ENCODE measurements at places on chromosomes 2 and 18. TPM values are rescaled to one million over a fixed set of nuclear protein-coding genes. Genes with fewer than 3 reads are reported as not detected.

The CD8B gene
- not detected for polyA plus RNA-seq

The DYSF gene
- not detected for polyA plus RNA-seq

The CDH20 gene
- not detected for polyA plus RNA-seq

DNA sequence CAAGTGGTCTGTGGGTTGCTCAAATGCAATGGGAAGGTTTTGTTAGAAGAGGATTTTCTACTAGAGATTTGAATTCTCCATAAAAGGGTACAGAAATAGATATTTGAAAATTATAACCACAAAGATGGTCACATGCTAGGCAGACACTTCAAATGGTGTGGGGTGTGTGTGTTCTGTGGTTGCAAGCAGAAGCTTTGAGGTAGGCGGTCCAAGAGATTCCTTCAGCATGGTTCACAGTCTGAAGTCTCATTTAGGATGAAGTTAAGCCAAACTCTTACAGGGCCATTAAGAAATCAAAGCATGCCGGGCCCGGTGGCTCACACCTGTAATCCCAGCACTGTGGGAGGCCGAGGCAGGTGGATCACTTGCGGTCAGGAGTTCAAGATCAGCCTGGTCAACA is 38.3 kb upstream of the RMDN2 start:
- DNase-seq, result no peak

DNA sequence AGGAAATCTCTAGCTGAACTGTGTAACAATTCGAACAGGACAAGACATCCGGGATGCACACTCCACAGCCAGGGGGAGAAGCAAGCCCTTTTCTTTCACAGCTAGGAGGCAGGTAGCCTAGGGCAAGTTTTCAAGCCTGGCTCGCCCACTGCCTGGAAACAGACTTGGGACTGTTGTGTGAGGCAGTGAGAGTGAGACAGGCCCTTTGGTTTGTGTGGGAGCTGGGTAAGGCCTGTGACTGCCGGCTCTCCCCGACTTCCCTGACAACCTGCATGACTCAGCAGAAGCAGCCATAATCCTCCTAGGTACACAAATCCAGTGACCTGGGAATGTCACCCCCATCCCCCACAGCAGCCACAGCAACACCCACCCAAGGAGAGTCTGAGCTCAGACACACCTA is 179.7 kb downstream of the WDPCP start:
- no peak for DNase-seq

GRCh38 chr2:46984040-46984439 is 68.4 kb upstream of the MCFD2 start:
- DNase-seq, result no peak

The SERPINB4 gene
- polyA plus RNA-seq, result not detected

DNA sequence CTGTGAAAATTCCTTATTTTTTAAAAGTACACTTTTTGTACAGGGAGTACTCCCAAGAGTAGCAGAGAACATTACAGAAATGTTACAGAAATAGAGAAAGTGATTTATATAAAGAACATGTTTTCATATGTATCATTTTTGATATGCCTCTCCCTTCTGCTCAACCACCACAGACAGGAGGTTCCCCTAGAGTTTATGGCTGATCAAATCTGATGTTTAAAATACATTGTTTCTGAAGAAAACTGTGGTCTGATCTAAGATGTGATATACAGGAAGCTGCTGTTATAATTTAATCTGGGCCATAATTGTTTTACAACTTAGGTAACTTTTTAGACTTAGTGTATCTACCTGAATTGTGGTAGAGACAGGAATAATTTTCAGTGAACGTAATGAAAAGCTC is 37.0 kb downstream of the STAT4 start:
- no peak for DNase-seq

DNA sequence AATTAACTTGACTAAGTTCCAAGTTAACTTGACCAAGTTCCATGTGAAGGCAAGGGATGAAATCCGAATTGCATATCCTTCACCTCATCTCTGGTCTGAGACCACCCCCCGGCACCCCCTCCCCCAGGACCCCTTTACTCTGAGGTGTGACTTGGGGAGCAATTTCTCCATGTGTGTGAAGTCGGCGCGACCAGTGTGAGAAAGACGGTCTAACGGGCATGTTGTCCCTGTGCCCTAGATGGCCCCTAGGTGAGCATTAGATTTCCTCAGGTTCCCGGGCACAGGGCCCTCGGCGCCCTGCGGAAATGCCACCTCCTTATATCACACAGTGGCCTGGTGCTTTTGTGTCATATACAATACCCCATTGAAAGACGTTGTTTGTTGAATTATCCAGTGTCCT is 137.1 kb downstream of the CTIF start:
- no peak for DNase-seq

DNA sequence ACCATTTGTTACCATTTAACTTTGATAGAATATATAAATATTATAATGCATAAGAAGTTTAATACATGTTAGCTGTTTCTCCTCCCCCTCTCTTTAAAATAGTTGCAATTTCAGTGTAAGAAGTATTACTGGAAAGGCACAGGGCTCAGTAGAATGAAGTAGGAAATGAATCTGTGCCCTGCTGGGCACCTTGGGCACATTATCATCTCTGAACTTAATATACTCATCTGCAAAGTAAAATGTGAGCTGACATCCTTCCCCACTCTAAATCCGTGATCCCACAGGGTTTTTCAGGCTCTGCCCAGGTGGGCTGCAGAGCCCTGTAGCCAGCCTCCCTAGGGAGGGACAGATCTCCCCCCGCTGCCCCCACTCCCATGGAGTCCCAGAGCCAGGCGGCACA is 56.8 kb downstream of the DPP4 start:
- no peak for DNase-seq

GRCh38 chr2:18546567-18546966 is 13.9 kb downstream of the RDH14 start:
- no peak for DNase-seq

DNA sequence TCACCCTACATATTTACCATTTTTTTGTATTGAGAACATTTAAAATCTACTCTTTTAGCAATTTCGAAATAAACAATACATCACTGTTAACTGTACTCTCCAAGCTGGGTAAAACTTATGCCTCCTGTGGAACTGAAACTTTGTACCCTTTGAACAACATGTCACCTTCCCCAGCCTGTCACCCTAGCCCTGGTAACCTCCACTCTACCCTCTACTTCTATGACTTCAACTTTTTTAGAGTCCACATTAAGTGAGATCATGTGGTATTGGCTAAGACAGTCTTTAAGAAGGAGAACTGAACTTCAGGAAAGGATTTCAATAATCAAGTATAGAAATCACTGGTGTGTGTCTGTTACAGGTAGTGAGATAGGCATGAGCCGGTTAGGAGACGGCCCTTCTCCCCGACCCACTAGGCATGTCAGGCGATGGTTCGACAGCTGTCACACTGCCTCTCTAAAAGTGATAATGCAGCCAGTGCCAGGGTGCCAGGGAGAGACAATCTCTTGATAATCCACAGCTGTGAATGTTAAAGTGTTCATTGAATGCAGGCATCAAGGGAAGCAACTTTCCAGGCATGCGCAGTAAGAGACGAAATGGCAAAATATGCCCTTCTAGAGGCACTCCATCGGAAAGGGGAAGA is 74.6 kb upstream of the RNF152 start:
- DNase-seq, result no peak

The ANO7 gene
- polyA plus RNA-seq, result 0.61 TPM

Data from GM12878 (cell line).